Tongue (tissue), 3 donors: ENCODE measurements at places on chromosomes 1 and 21. TPM values are rescaled to one million over a fixed set of nuclear protein-coding genes. Genes with fewer than 3 reads are reported as not detected.

- DNase-seq: no peak
These were observed 2.2 kb upstream of the PTPN7 start for GRCh38 chr1:202162418-202163280.

GRCh38 chr1:9633493-9633892 is 18.0 kb upstream of the PIK3CD start:
- DNase-seq: no peak

- DNase-seq: peak; percentile 94
These were observed 21.3 kb upstream of the A3GALT2 start for GRCh38 chr1:33342041-33342723.

GPR37L1 gene
- total RNA-seq: 0.41 TPM
